Activated naive CD8-positive, alpha-beta T cell treated with anti-CD3 and anti-CD28 coated beads, Interleukin-2, amount 10 ng/mL, durations not matched to agents 7 days and 5 days (primary cell): ENCODE measurements at places on chromosomes 13 and 19. TPM values are rescaled to one million over a fixed set of nuclear protein-coding genes. Genes with fewer than 3 reads are reported as not detected.

The USHBP1 gene
- not detected for total RNA-seq

The NLRP9 gene
- not detected for total RNA-seq

The ZNF296 gene
- 4.8 TPM for total RNA-seq

The SMIM24 gene
- 6.0 TPM for total RNA-seq

The CSNK1G2 gene
- total RNA-seq = 134 TPM

The CD22 gene
- 1.8 TPM for total RNA-seq

The HTR2A gene
- not detected for total RNA-seq

The PEG3 gene
- total RNA-seq = 0.06 TPM

The CD209 gene
- total RNA-seq = 0.19 TPM

The CEACAM7 gene
- not detected for total RNA-seq

- H3K4me1 ChIP-seq = peaks cover 7% of the 10 kb centered on the region
- no peak overlapping the region for H3K4me3 ChIP-seq
- peaks cover 4% of the 10 kb centered on the region for H3K27me3 ChIP-seq
- DNase-seq = no peak
Observed at GRCh38 chr19:39111593-39112199, 13.9 kb upstream of the PAK4 start.

GRCh38 chr19:45643024-45643926, 4.1 kb upstream of the EML2 start:
- peak overlapping the region; percentile 84 for H3K27ac ChIP-seq
- peaks cover 3% of the 10 kb centered on the region for H3K27me3 ChIP-seq
- DNase-seq = peak; percentile 95
- peak overlapping the region; percentile 73 for H3K4me3 ChIP-seq
- H3K4me1 ChIP-seq = peaks cover 38% of the 10 kb centered on the region
- H3K36me3 ChIP-seq = peaks cover 2% of the 10 kb centered on the region

DNA sequence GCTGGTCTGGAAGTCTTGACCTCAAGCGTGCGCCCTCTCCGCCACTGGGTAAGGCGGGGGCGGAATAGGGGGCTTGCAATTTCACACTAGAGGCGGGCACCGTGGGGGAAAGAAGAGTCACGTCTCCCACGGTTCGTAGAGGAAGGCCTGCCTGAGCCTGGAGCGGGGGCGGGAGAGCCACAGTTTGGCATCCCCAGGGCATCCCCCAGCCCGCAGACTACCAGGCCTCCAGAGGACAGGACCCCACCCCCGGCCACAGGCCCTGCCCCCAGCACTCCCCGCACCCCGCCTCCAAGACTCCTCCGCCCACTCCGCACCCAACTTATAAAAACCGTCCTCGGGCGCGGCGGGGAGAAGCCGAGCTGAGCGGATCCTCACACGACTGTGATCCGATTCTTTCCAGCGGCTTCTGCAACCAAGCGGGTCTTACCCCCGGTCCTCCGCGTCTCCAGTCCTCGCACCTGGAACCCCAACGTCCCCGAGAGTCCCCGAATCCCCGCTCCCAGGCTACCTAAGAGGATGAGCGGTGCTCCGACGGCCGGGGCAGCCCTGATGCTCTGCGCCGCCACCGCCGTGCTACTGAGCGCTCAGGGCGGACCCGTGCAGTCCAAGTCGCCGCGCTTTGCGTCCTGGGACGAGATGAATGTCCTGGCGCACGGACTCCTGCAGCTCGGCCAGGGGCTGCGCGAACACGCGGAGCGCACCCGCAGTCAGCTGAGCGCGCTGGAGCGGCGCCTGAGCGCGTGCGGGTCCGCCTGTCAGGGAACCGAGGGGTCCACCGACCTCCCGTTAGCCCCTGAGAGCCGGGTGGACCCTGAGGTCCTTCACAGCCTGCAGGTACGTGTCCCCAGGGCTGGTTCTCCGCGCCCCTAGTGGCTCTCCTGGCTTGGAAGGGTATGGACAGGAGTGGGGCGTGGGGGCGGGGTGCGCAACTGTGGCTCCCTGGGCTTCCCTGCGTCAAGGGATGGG, at the start of gene ANGPTL4:
TSS of gene ANGPTL4 (plus strand) at position 353 of the 969 bp plus-strand sequence. CDS start at position 520, 167 bp downstream.
- peaks cover 47% of the 10 kb centered on the region for H3K27me3 ChIP-seq
- H3K4me1 ChIP-seq = peaks cover 13% of the 10 kb centered on the region
- peaks cover 2% of the 10 kb centered on the region for H3K36me3 ChIP-seq
- peak; percentile 71 for DNase-seq

GRCh38 chr13:49295244-49295643, 47.5 kb downstream of the CDADC1 start:
- H3K36me3 ChIP-seq = peaks cover 15% of the 10 kb centered on the region
- H3K27me3 ChIP-seq = no peaks in the 10 kb centered on the region
- H3K4me1 ChIP-seq = peaks cover 26% of the 10 kb centered on the region
- H3K27ac ChIP-seq = no peak overlapping the region
- no peak for DNase-seq

- peaks cover 27% of the 10 kb centered on the region for H3K36me3 ChIP-seq
- peak overlapping the region; percentile 93 for H3K27ac ChIP-seq
- H3K4me3 ChIP-seq = peak overlapping the region; percentile 98
- H3K4me1 ChIP-seq = peaks cover 34% of the 10 kb centered on the region
- H3K27me3 ChIP-seq = peaks cover 9% of the 10 kb centered on the region
Observed at GRCh38 chr19:35153701-35154524, 622 bp upstream of the FXYD5 start.

DNA sequence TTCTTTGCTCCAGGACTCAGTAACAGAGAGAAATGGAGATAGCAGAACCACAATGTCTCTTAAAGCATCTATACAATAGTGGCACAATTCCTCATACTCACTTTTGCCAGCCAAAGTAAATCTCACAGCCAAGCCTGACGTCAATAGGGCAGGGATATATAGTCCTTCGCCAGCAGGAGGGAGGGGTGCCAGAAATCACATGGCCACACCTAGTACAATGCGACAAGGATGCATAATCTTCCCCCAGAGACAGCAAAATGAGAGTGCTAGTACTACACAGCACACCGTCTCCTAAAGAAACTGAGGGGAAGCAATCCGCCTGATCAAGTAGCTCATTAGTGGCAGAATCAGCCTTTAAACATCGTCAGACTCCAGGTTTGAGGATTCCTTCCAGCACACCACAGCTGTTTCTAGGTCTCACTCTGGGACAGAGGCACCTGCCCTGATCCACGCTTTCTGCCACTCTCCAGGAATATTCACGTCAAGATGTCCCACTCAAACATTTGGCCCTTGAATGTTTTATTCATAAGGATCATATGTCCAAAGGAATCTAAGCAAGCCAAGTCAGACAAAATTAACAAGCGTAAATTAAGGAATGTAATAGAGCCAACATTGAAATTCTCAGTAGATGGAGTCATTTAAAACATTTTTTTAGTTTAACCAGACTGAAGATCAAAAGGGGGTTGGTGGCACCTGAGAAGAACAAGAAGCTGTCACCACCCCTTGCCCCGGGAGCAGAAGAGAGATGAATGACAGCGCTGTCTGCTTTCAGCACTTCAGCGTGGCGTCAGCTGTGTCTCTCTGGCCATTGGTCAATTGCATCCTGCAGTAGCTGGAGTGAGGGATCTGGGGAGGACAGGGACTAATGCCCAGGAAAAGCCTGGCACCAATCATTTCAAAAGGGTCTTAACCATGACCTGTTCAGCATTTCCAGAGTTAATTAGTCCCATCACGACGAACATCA, 63.5 kb upstream of the SERP2 start:
- H3K4me3 ChIP-seq = no peak overlapping the region
- no peak for DNase-seq
- peaks cover 12% of the 10 kb centered on the region for H3K4me1 ChIP-seq
- no peak overlapping the region for H3K27ac ChIP-seq
- H3K36me3 ChIP-seq = peaks cover 1% of the 10 kb centered on the region

- DNase-seq = no peak
- no peaks in the 10 kb centered on the region for H3K4me1 ChIP-seq
- no peaks in the 10 kb centered on the region for H3K36me3 ChIP-seq
- no peak overlapping the region for H3K4me3 ChIP-seq
- no peaks in the 10 kb centered on the region for H3K27me3 ChIP-seq
Observed at GRCh38 chr13:81738364-81738763, 1397.4 kb upstream of the SPRY2 start.

- no peaks in the 10 kb centered on the region for H3K36me3 ChIP-seq
- no peak for DNase-seq
- H3K4me3 ChIP-seq = no peak overlapping the region
- no peaks in the 10 kb centered on the region for H3K4me1 ChIP-seq
Observed at GRCh38 chr13:44230071-44230470, 143.6 kb upstream of the SERP2 start.

DNA sequence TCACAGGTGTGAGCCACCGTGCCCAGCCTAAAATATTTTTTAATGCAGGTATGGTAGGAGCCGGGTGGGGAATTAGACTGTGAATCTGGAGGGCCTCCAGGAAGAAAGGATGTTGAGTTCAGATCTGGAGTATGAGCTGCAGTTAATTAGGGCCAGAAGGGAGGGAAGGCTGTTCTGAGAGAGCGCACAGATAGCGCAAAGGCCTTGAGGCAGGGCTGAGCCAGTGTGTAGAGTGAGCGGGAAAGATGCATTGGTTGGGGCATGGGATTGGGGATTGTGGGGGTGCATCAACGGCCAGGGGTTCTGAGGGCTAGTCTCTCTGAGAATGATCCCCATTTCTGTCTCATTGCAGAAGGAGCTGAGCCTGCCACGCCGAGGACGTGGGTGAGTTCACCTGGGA, 9.7 kb downstream of the MAST3 start:
- H3K4me1 ChIP-seq = peaks cover 17% of the 10 kb centered on the region
- peaks cover 2% of the 10 kb centered on the region for H3K36me3 ChIP-seq
- DNase-seq = no peak
- H3K27me3 ChIP-seq = no peaks in the 10 kb centered on the region

GRCh38 chr19:30488191-30488590, 116.0 kb downstream of the ZNF536 start:
- no peak overlapping the region for H3K27ac ChIP-seq
- H3K36me3 ChIP-seq = no peaks in the 10 kb centered on the region
- peaks cover 4% of the 10 kb centered on the region for H3K27me3 ChIP-seq

DNA sequence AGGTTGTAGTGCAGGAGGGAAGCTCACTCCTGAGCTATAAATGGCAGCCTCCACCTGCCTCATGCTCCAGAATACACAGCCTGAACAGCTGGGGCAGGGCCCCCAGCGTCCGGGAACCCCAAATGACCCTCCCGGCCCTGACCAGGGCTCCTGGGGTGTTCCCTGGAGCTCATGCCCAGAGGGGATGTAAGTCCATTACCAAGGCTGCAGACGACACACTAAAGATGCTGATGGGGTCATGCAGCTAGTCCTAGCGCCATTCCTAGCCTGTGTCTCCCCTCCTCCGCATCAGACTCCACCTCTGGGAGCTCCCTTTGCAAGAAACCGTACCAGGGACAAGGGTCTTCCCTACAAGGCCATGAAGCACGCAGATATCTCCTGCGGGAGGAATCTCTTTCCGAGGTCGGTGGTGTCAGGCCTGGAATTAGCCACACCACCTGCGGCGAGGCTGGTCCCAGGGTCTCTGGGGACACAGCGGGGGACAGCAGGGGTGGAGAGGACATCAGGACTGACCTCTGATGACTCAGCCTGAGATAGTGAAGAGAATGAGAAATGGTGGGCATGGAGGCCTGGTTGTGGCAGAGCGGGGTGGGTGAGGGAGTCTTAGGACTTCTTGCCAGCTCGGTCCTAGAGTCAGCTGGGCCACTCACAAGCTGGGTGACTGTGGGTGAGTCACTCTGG, 11.9 kb upstream of the TPM4 start:
- H3K4me1 ChIP-seq = peaks cover 22% of the 10 kb centered on the region
- DNase-seq = no peak
- peaks cover 9% of the 10 kb centered on the region for H3K27me3 ChIP-seq
- H3K36me3 ChIP-seq = no peaks in the 10 kb centered on the region
- no peak overlapping the region for H3K27ac ChIP-seq

- no peaks in the 10 kb centered on the region for H3K4me1 ChIP-seq
- no peak for DNase-seq
- no peaks in the 10 kb centered on the region for H3K36me3 ChIP-seq
Observed at GRCh38 chr19:39277598-39277997, 9.4 kb downstream of the IFNL2 start.

DNA sequence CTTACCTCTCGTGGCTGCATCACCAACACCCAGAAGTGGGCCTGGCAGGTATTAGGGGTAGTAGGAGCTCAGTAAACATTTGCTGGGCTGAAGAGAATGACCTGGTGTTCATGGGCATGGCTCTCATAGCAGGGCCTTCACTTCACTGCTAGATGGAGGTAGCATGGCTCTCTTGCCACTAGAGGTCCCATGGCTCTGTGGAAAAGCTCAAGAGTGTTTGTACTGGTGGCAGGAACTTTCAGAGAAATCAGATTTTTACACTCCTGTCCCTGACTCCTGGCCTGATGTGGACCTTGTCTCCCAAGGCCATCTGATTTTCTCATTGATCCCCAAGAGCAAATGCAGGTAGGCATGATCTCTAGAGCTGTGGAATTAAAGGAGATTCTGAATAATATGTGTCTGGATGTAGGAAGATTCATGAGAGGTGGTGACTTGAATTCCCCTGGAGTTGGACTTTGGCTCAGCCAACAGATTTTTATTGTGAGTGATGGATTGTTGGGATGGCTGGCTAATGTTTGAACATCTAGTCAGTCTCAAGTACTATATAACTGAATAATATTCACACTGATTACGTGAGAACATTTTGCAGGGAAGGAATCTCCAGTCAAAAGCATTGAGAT, 5.7 kb downstream of the ZNF574 start:
- peaks cover 14% of the 10 kb centered on the region for H3K36me3 ChIP-seq
- no peak overlapping the region for H3K4me3 ChIP-seq
- H3K4me1 ChIP-seq = peaks cover 28% of the 10 kb centered on the region
- DNase-seq = no peak
- H3K27me3 ChIP-seq = no peaks in the 10 kb centered on the region

- H3K4me1 ChIP-seq = no peaks in the 10 kb centered on the region
- H3K27ac ChIP-seq = no peak overlapping the region
- H3K27me3 ChIP-seq = no peaks in the 10 kb centered on the region
- DNase-seq = no peak
- no peak overlapping the region for H3K4me3 ChIP-seq
- H3K36me3 ChIP-seq = no peaks in the 10 kb centered on the region
Observed at GRCh38 chr13:41645331-41645730, 188.0 kb downstream of the RGCC start.
